T1000 (cell line): ENCODE measurements at places on chromosomes 7 and 10.

- DNase-seq: no peak
Measured at GRCh38 chr10:44261710-44262455, 123.0 kb downstream of the CXCL12 start.

DNA sequence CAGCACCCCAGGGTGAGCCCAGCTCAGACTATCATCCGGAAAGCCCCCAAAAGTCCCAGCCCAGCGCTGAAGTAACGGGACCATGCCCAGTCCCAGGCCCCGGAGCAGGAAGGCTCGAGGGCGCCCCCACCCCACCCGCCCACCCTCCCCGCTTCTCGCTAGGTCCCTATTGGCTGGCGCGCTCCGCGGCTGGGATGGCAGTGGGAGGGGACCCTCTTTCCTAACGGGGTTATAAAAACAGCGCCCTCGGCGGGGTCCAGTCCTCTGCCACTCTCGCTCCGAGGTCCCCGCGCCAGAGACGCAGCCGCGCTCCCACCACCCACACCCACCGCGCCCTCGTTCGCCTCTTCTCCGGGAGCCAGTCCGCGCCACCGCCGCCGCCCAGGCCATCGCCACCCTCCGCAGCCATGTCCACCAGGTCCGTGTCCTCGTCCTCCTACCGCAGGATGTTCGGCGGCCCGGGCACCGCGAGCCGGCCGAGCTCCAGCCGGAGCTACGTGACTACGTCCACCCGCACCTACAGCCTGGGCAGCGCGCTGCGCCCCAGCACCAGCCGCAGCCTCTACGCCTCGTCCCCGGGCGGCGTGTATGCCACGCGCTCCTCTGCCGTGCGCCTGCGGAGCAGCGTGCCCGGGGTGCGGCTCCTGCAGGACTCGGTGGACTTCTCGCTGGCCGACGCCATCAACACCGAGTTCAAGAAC is 1.1 kb downstream of the VIM start:
- DNase-seq: peak; percentile 91

DNA sequence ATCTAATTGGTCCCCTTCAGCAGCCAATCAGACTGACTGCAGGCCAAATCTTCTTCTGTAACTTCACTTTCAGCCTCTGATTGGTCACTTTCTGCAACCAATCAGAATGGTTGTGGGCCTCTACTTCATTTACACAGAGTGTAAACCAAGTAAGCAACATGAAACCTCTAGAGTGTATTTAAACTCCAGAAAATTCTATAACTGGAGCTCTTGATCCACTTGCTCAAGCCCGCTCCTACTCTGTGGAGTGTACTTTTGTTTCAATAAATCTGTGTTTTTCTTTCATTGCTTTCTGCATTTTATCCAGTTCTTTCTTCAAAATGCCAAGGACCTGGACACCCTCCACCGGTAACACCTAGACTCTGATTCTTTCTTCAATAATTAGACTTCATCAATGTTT is 319.1 kb downstream of the CACNA2D1 start:
- DNase-seq: no peak

DNA sequence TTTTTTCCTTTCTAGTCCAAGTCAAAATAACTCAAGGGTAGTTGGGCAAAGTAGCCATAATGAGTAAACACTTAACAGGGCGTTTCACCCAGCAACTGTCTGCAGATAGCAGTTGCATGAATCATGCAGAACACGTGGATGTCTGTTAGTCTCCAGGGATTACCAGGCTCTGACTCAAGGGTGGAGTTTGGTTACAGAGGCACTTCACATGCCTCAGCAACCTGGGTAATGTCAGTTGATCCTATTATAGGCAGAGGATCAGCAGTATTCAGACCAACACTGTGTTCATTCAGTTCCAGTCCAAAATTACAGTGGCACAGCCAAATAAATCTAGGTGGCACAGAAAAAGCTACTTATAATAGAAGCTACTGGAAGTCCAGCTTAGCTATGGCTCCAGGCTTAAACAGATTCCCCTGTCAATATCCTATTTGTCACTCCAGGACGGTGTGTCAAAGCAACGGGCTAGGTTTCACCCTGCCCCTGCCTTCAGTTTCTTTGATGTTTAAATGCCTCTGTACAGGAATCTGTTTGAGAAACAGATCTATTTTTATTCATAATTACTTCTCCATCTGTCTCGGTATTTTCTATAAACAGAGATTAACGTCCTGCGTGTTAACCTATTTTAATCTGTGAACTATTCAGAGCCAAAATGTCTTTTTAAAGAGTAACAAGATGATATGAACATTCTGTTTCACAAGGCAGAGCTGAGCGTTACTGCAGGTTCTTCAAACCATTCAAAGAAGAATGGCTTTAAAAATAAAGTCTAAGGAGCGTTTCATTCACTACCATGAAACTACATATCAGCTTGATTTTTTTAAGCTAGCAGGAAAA is 162.6 kb upstream of the AKR1E2 start:
- DNase-seq: peak; percentile 68

GRCh38 chr10:69413221-69413865 is 3.4 kb downstream of the TACR2 start:
- DNase-seq: no peak

DNA sequence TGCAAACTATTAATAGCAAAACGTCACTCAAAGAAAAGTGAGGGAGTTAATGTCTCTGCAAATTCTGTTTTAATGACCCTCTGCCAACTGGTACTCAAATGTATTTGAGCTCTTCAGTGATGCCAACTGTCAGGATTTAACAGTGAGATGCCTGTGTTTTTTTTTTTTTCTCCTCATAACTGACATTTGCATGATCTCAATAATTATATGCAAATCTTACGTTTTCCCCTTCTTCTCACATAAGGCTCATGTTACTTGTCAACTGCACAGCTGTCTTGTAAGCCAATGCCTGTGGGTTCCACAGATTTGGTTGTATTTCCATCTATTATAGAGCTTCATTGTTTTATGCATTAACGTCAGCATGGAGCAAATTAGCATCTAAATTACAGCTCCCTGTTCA is 38.2 kb downstream of the PPP1R3A start:
- no peak for DNase-seq

DNA sequence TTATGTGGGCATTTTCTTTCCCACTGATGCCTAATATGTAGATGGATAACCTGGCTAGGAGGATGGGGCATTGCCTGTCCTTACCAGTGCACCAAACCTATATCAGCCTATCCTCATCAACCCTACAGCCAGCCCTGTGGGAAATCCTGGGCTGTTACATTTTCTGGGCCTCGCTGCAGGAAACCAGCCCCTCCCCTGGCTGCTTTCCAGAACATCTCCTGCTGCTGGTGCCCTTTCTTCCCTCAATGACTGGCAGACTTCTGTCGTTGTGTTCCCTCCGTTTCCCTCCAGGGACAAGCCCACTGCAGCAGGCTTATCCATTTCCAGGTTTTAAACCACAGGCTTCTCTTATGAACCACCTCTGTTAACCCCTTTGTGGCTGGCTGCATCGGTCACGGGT is 486.1 kb upstream of the COBL start:
- DNase-seq: no peak

- DNase-seq: no peak
Measured at GRCh38 chr10:7193369-7193768, 217.5 kb downstream of the SFMBT2 start.

GRCh38 chr7:151272405-151272804 is 23.9 kb upstream of the SMARCD3 start:
- DNase-seq: no peak

DNA sequence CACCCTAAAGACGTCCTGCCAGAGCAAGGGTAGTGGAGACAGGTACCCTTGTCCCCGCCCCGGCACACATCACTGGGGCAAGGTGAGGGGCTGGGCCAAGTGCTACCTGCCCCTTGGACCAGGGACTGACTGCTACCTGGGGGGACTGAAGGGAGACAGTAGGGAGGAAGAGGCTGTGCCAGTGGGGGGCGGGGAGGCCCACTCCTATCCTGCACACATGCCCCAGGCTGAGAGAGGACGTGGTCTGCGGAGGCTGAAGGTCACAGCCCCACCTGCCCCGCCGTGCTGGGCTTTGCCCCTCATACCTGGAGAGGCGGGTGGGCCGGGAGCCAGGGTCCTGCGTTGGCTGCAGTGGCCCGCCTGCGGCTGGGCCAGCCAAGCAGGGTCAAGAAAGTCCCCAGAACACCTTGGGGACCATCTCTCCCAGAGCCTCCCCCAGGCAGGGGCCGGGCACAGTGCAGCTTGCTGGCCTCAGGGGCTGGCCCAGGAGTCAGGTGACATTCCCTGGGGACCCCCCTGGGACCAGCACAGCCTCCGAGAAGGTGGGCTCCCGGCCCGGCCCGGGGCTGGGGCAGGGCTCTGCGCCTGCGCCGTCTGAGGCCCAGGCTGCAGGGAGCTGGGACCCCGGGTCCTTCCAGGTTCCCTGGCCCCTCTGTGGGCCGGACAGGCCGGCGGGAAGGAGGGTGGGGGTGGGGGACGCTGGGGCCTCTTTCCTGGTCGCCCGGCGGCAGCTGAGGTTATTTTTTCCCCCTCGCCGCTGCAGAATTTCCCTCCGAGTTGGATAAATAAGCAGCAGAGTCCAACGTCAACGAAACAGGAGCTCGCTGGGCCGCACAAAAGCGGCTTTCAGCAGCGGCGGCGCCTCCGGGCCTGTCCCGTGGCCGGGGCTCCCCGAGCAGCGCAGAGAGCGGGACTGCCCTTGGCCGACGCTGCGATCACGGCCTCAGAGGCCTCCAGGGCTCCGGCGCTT is 9.8 kb upstream of the FZD9 start:
- DNase-seq: no peak

DNA sequence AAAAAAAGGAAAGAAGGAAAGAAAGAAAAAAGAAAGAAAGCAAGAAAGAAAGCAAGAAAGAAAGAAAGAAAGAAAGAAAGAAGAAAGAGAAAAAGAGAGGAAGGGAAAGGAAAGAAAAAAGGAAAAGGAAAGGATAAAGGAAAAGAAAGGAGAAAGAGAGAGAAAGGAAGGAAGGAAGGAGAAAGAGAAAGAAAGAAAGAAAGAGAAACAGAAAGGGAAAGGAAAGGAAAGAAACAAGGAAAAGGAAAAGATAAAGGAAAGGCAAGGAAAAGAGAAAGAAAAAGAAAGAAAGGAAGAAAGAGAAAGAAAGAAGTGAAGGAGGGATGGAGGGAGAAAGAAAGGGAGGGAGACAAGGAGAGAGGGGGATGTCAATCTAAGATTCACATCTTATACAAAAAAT is 20.8 kb upstream of the SFTPA2 start:
- DNase-seq: no peak

DNA sequence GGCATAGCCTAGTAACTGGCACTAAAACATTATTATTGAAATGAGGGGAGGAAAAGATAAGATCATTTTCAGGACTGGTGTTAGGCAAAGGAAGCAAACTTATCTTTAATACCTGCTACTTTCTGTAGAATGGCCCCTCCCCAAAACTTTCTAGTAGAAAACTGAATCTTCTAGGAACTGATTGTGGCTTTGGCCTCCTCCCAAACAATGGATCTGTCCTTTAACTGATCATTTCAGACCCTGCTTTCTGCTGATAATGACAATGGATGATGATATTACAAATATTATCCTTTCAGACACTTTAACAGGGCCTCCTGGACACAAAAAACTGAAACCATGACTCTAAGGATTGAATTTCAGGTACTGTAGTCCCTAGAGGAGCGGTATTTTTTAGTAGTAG is 55.1 kb downstream of the EZH2 start:
- no peak for DNase-seq

DNA sequence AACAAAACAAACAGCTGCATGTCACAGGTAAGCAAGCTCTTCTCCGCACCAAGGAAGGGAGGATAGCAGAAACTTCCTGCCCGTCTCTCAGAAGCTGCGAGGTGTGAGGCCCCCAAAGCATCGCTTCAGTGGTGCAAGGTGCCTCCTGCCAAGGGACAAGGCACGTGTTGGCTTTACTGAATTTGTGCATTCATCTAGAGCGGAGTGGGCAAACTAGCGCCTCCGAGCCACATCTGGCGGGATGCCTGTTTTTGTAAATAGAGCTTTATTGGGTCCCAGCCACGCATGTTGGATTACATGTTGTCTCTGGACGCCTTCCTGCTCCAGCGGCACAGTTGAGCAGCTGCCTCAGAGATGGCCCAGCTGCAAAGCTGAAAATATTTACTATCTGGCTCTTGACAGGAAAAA is 27.7 kb downstream of the PHYH start:
- no peak for DNase-seq

DNA sequence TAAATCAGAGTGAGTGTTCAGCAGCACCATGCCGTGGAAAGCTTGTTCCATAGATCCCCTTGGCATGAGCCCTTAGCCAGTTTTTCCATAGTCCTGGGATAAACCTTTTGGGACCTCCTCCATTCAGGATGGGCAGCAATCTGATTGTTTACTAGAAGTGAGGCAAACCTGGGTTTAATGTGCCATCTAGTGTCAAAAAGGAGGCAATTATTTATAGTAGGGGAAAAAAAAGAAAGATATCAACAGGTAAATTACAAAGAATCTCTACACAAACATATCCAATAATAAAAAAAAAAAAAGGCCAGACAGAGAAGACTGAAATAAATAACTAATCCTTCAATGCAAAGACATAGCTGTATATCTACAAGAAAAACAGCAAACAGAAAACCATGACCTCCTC is 229.0 kb upstream of the STK17A start:
- DNase-seq: no peak

GRCh38 chr10:30782537-30783461 is 153.2 kb upstream of the LYZL2 start:
- no peak for DNase-seq

DNA sequence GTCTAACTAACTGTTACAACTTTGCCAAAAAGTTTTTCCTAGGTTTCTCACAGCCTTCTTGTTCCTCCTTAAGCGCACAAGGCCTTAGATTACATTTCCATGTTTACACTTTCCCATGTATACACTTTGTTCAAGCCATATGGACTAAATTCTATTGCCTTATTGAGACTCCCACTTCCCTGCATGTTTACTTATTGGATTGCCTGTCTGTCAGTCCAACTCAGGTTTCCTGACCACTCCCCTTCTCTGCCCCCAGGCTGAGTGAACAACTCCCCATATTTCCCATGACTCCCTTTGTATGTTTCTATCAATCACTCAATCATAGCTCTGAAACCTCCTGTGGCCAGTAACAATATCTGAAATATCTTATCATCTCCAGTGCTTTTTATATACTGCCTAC is 43.0 kb downstream of the SLC25A40 start:
- no peak for DNase-seq

DNA sequence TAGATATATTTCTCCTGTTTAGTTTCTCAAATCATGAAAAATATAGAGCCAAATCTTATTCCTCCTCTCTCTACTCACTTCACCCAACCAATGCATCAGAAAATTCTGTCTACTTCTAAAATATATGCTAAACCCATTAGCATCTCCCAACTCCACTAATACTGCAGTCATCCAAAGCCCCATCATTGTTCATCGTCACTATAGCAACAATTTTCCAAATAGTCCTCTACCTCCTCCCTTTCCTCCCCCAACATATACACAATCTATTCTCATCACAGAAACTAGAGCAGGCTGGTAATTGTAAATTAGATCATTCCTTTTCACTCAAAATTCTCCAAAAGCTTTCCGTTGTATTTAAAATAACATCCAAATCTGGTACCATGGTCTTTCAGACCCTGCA is 38.4 kb upstream of the C10orf120 start:
- DNase-seq: no peak

DNA sequence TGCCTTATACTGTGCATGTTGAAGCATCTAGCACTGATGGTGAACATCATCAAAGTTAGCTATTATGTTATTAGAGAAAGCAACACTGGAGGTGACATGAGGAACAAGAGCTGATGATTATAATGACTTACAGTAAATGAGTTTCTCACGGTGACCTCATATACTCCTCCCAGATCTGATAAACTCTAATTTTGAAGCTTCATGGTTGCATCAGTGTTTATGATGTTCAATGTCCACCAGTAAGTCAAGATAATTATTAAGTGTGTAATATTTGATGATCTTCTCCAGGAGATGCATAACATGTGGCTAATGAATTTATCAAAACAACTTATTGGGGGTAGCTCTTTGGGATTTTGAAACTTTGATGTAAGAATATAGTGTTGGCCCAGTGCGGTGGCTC is 27.5 kb downstream of the MGAM2 start:
- DNase-seq: no peak
